ENCODE measurements at places on chromosomes 4 and X.

DNA sequence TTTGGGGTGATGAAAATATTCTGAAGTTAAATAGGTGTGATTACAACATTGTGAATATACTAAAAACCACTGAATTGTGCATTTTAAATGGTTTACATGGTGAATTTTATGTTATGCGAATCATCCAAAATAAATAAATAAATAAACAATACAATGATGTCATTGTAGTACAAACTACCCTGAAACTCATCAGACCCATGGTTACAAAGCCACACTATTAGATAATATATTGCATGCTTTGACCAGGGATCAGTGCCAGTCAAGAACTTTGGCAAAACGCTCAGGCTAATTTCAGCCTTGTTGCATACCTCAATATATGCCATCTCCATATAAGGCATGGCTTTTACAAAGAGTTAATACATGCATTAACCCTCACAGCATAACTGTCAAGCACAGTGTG, 45.5 kb upstream of the XIAP start:
- no peak for DNase-seq

DNA sequence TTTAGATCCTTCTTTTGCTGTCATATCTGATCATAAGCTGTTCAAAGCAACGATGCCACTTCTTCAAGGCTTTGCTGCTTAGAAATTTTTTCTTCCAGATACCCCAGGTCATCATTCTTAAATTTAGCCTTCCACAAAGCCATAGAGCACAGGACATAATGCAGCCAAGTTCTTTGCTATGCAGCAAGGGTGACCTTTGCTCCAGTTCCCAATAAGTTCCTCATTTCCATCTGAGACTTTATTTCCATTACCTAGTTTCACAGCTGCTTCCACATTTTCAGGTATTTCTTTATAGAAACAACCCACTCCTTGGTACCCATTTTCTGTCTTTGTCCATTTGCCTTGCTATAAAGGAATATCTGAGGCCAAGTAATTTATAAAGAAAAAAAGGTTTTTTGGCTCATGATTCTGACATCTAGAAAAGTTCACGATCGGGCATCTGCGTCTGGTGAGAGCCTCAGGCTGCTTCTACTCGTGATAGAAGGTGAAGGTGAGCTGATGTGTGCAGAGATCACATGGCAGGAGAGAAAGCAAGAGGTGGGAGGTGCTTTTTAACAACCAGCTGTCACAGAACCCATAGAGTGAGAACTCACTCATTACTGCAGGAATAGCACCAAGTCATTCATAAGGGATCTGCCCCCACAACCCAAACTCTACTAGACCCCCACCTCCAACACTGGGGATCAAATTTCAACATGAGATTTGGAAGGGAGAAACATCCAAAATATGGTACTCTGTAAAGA, 11.8 kb upstream of the TASL start:
- DNase-seq = no peak

DNA sequence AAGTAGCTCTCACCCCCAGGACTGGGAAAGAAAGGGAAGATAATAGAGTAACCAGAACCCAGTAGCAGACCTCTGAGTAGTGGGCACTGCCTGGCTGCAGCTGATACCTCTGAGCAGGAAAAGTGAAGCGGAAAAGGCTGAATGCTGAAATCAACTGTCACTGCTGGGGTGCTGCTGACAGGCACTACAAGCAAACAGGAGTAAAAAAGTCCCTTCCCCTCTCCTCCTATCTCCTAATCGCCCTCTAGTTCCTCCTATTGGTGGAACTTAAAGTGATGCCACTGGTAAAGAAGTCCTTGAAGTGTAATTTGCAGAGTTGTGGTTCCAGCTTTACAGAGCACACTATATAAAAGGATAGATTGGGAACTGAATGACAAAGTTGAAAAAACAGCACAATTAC, 32.8 kb upstream of the GLRB start:
- DNase-seq = no peak

DNA sequence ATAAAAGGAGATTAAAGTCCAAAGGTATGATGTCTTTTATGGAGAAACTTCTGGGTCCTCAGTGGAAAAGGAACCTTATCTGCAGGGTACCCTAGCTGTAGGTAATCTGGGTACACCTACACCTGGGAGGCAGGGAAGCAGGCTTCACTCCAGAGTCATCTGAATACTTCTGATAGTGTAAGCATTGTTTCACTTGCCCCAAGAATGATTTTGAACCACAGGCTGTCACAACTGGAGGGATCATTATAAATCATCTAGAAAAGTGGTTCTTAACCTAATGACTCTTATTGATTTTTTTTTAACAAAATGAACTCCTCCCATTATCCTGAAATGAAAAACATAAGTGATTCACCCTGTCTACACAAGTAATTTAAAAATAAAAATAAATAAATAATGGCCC, 44.0 kb upstream of the STK26 start:
- no peak for DNase-seq

DNA sequence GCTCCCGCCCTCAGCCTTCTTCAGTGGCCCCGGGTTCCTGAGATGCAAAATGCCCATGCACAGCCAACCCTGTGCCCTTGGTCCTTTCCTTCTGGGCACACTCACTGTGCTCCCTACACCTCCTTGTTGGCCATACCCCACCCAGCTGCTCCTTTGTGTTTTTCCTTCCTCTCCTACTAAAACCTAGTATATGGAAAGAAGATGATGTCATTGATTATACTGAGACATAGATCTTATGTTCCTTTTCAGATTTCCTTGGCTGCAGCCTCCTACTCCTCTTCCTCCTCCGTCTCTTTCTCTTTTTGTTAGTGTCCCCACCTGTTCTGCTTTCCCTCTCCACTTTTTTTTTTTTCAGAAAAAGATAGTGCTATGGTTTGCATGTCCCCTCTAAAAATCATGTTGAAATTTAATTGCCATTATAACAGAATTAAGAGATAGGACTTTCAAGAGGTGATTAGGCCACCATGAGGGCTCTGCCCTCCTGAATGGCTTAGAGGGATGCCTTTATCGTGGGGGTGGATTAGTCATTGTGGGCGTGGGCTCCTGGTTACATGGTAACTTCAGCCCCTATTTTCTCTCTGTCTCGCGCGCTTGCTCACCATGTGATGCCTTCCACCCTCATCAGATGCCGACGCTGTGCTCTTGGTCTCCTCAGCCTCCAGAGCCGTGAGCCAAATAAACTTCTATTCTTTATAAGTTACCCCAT, 254.9 kb upstream of the GATB start:
- no peak for DNase-seq

DNA sequence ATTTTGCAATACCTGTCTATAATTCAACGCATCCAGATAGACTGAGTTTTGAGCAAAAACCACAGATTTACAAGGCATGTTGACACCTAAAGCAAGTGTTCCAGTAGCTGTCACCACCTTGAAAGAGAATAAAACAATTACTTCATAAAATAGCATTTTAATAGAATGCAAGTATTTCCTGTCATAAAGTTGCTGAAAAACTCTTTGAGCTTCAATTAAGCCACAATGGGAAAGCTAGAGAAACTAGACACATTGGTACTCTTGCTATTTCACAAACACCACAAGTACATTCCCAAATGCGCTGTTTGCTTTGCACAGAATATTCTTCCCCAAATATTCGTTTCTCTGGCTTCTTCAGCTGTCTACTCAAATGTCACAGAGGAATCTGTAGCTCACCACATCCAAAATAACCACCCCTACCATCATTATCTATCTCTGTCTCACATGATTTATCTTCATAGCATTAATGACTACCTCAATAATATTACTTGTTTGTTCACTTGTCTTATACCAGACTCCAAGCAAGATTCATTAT, 70.3 kb downstream of the DDX60 start:
- no peak for DNase-seq

DNA sequence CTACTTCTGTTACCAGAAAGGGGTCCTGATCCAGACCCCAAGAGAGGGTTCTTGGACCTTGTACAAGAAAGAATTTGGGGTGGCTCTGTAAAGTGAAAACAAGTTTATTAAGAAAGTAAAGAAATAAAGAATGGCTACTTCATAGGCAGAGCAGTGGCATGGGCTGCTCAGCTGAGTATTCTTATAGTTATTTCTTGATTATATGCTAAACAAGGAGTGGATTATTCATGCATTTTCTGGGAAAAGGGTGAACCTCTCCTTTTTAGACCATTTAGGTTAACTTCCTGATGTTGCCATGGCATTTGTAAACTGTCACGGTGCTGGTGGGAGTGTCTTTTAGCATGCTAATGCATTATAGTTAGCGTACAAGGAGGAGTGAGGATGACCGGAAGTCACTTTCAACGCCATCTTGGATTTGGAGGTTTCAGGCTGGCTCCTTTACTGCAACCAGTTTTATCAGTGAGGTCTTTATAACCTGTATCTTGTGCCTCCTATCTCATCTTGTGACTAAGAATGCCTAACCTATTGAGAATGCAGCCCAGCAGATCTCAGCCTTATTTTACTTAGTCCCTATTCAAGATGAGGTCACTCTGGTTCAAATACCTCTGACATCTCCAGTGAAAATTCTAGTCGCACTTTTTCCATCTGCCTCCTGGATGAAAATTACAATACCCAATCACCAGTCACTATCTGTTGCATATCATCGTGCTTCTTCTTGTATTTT, 15.5 kb upstream of the TDO2 start:
- no peak for DNase-seq
